ENCODE measurements at places on chromosomes 7 and 10. TPM values are rescaled to one million over a fixed set of nuclear protein-coding genes. Genes with fewer than 3 reads are reported as not detected.

DNA sequence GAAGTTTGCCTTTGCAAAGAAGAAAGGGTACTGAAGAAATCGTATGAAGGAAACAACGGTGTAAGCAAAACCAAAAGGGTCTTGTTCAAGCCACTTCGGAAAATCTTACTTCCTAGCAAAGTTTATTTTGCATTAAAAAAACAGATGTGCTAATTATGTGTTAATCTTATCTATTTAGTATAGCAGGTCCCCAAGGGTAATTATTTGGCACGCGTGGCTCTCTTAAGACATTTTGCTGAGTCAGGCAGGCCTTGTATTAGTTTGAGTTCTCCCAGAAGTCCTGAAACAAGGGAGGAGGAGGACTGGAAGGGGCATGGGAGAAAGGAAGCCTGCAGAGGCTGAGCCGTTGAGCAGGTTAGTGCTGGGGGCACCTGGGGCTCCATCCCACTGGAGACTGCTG lies 44.9 kb downstream of the TMEM178B start:
- H3K4me3 ChIP-seq = no peak overlapping the region
- peaks cover 18% of the 10 kb centered on the region for H3K27me3 ChIP-seq
- DNase-seq = no peak
- H3K27ac ChIP-seq = no peak overlapping the region

GRCh38 chr7:30555525-30555924 lies 39.2 kb upstream of the GARS1 start:
- H3K4me1 ChIP-seq = no peaks in the 10 kb centered on the region
- no peak overlapping the region for H3K27ac ChIP-seq
- H3K36me3 ChIP-seq = peaks cover 1% of the 10 kb centered on the region

- no peak for DNase-seq
- no peaks in the 10 kb centered on the region for H3K27me3 ChIP-seq
- no peaks in the 10 kb centered on the region for H3K36me3 ChIP-seq
- H3K4me1 ChIP-seq = no peaks in the 10 kb centered on the region
Observed at GRCh38 chr7:135102372-135102771, 45.5 kb upstream of the TMEM140 start.

- no peaks in the 10 kb centered on the region for H3K27me3 ChIP-seq
- H3K4me3 ChIP-seq = no peak overlapping the region
- no peak overlapping the region for H3K27ac ChIP-seq
- DNase-seq = no peak
- H3K36me3 ChIP-seq = no peaks in the 10 kb centered on the region
Observed at GRCh38 chr7:20722941-20723340, 63.7 kb downstream of the SP8 start.

DNA sequence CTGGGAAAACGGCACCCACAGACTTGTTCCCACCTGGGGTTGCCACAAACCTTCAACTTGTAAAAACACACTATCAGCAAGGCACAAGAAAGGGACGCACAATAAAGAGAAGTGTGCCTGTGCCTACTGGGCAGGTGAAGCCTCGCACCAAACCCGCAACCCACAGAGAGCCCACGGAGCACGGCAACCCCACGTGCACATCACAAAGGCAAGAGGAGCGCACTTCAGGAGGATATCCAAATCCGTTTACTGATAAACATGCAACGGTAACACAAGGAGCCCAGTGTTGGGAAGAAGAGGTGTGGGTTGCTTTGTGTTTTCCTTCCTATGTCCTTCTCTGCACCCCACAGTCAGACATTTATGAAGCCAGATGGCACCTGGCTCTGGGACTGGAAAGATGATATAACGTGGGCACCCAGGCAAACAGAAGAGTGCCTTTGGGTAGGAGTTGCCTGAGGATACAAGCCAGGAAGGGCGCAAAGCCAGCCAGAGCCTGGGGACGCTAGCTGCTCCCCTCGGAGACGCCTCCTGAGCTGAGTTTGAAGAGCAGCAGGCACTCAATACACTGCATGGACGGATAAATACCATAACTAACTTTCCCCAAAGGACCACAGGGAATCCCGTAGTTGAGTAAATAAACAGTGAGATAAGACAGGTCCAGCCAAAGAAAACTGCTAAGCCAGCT lies 41.6 kb downstream of the TCERG1L start:
- H3K4me3 ChIP-seq = no peak overlapping the region
- H3K36me3 ChIP-seq = no peaks in the 10 kb centered on the region
- DNase-seq = no peak
- H3K27me3 ChIP-seq = no peaks in the 10 kb centered on the region
- H3K4me1 ChIP-seq = no peaks in the 10 kb centered on the region
- no peak overlapping the region for H3K27ac ChIP-seq

GRCh38 chr10:66204838-66205237 lies 721.0 kb upstream of the LRRTM3 start:
- H3K27me3 ChIP-seq = no peaks in the 10 kb centered on the region
- no peak overlapping the region for H3K4me3 ChIP-seq
- H3K4me1 ChIP-seq = no peaks in the 10 kb centered on the region
- no peak overlapping the region for H3K27ac ChIP-seq
- no peak for DNase-seq
- H3K36me3 ChIP-seq = no peaks in the 10 kb centered on the region

GRCh38 chr7:91033574-91033973 lies 230.7 kb upstream of the FZD1 start:
- H3K4me3 ChIP-seq = no peak overlapping the region
- H3K4me1 ChIP-seq = no peaks in the 10 kb centered on the region
- H3K27me3 ChIP-seq = no peaks in the 10 kb centered on the region
- no peaks in the 10 kb centered on the region for H3K36me3 ChIP-seq

DNA sequence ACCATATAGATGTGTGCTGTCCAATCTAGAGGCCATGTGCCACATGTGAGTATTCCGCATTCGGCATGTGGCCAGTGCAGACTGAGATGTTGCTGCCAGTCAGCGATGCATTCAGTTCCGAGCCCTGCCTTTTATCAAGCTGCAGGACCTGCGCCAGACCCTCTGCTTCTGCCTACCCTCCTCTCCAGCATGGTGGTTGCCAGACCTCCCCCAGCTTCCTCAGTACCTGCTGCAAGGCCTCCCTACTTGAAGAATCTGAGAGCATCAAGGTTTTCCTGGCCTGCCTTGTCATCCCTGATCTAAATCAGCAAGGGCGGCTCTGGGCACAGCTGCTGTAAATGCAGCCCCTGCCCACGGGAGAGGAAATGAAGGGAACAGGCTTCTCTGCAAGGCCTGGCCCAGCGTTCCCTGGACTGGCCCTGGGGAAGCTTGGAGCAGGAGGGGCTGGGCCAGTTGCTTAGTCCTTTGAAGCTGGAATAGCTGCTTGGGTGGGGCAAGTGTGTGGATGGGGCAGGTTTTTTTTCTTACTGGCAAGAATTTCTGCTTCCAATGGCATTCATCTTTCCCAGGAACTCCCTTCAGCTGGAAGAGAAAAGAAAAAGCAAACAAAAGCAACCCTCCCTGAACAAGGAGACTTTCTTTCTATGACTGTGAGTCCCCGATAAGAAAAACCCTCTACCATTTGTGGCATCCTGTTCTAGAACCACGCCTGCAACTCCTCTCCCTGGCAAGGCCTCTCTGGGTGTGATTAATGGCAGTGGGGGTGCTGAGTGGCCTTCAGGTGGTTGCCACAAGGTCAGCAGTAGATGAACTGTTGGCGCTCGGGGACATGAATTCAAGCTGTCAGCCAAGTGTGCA lies 93.0 kb downstream of the NHLRC2 start:
- H3K27ac ChIP-seq = no peak overlapping the region
- no peak for DNase-seq
- peaks cover 11% of the 10 kb centered on the region for H3K27me3 ChIP-seq
- no peaks in the 10 kb centered on the region for H3K36me3 ChIP-seq
- H3K4me3 ChIP-seq = no peak overlapping the region

DNA sequence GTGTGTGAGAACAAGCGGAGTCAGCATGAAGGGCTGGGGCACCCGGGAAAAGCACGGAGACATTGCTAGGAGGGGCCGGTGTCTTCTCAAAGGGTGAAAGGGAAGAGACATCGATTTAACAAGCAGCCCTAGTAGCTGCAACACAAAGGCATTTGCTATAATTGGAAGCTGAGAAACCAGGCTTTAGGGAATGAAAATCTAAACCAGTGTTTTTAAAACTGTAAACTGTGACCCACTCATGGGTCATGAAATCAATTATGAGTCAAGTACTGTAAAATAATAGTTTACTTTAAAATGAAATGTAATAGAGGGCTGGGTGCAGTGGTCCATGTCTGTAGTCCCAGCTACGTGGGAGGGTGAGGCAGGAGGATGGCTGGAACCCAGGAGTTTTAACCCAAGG lies 128.7 kb upstream of the RHEB start:
- no peaks in the 10 kb centered on the region for H3K4me1 ChIP-seq
- DNase-seq = no peak
- H3K27me3 ChIP-seq = no peaks in the 10 kb centered on the region
- H3K27ac ChIP-seq = no peak overlapping the region
- H3K36me3 ChIP-seq = no peaks in the 10 kb centered on the region
- no peak overlapping the region for H3K4me3 ChIP-seq

- peak overlapping the region; percentile 54 for H3K27ac ChIP-seq
- no peak for DNase-seq
- H3K4me3 ChIP-seq = no peak overlapping the region
- peaks cover 15% of the 10 kb centered on the region for H3K36me3 ChIP-seq
Observed at GRCh38 chr10:74855027-74855426, 28.6 kb downstream of the KAT6B start.

GRCh38 chr7:139798221-139798620 lies 20.4 kb upstream of the HIPK2 start:
- H3K4me1 ChIP-seq = peaks cover 8% of the 10 kb centered on the region
- peaks cover 2% of the 10 kb centered on the region for H3K36me3 ChIP-seq
- DNase-seq = no peak
- H3K27ac ChIP-seq = no peak overlapping the region
- H3K4me3 ChIP-seq = no peak overlapping the region
- no peaks in the 10 kb centered on the region for H3K27me3 ChIP-seq

GRCh38 chr7:36370046-36370445 lies 19.6 kb upstream of the ANLN start:
- peaks cover 39% of the 10 kb centered on the region for H3K27me3 ChIP-seq
- H3K36me3 ChIP-seq = no peaks in the 10 kb centered on the region
- H3K27ac ChIP-seq = no peak overlapping the region
- H3K4me3 ChIP-seq = no peak overlapping the region

DNA sequence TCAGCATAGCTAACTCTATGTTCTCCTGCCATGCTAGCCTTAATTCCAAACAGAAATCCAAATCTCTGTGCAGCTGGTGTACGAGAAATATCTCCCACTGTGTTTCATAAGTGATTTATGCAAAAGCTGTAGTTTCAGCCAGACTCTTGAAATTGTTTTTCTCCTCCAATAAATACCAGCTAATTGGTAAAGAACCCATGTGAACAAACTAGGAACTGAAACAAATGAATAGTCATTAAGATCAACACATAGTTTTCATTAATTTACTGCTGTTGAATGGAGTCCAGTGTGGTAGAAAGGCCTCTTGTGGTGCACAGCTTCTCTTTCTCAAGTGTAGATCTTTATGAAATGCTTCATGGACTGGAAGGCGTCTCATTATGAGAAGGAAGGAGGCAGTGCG lies 18.4 kb downstream of the PPP1R17 start:
- no peaks in the 10 kb centered on the region for H3K27me3 ChIP-seq
- H3K4me3 ChIP-seq = no peak overlapping the region
- no peak for DNase-seq
- no peak overlapping the region for H3K27ac ChIP-seq

DNA sequence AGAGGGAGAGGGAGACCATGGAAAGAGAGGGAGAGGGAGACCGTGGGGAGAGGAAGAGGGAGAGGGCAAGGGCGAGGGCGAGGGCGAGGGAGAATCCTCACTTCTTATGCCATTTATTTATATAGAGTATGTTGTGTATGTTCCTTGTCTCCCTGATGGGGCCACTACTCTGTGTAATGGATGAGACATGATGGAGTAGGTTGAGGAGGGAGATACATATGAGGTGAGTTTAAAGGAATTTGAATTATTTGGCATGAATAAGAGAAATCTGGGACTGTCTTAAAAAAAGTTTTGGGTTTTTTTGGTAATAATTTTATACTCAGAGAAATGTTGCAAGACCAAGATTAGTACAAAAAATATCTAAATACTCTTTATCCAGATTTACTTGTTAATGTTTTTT lies 20.1 kb downstream of the CCSER2 start:
- no peak overlapping the region for H3K27ac ChIP-seq
- H3K27me3 ChIP-seq = no peaks in the 10 kb centered on the region
- no peak overlapping the region for H3K4me3 ChIP-seq
- H3K4me1 ChIP-seq = peaks cover 54% of the 10 kb centered on the region
- peaks cover 29% of the 10 kb centered on the region for H3K36me3 ChIP-seq

ASB10 gene
- total RNA-seq = not detected

SPDYE2B gene
- total RNA-seq = not detected

TMEM196 gene
- total RNA-seq = not detected

Measured in activated CD4-positive, alpha-beta T cell treated with anti-CD3 and anti-CD28 coated beads, Interleukin-2, amount 10 ng/mL, durations not matched to agents 7 days and 5 days (primary cell).